Stimulated activated CD4-positive, alpha-beta T cell treated with anti-CD3 and anti-CD28 coated beads, Interleukin-15, amount 100 ng/mL, for 1 hour (primary cell): ENCODE measurements at places on chromosomes 6 and 20.

DNA sequence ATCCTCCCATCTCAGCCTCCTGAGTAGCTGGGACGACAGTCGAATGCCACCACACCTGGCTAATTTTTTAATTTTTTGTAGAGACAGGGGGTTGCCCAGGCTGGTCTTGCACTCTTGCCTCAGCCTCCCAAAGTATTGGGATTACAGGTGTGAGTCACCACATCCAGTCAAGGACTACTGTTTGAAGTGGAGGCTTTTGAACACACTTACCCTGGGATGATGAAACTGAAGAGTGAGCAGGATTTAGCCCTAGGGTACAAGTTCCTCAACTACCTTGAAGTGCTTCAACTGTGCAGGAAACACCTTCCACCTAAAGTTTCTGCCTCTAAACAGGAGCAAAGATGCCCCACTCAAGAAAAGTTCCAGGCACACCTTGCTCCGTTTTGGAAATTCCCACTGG, 15.7 kb upstream of the PARD6B start:
- DNase-seq, result no peak

DNA sequence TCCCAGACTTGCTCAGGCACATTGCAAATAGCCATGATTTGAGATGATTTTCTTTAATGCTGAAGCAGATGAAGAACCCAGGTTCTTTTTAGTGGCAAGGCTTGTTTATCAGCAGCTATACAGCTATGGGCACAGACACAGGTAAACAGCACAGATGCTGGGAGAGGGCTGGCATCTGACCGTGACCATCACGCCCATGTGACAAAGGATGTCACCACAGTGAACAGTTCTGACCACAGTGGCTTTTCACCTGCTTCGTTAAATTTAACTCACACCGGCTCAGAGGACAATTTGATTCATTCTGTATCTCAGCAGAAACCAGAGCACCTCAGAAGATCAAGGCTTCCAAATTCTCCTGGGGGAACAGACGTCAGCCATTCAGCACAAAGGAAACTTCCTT, 142.6 kb downstream of the CDH26 start:
- DNase-seq, result no peak

- no peak for DNase-seq
Observed at GRCh38 chr20:56348746-56349145, 10.0 kb upstream of the FAM210B start.

- DNase-seq, result no peak
Observed at GRCh38 chr6:44646355-44646754, 258.8 kb downstream of the CDC5L start.
